ENCODE measurements at places on chromosomes 2 and 18. TPM values are rescaled to one million over a fixed set of nuclear protein-coding genes. Genes with fewer than 3 reads are reported as not detected.
A peak's percentile ranks its signal among the peaks of the same experiment; 100 is the strongest.

Gene TUBB8B
- total RNA-seq, result not detected

GRCh38 chr2:61763605-61764034 lies 90.2 kb downstream of the FAM161A start:
- no peaks in the 10 kb centered on the region for H3K27me3 ChIP-seq
- H3K27ac ChIP-seq, result peak overlapping the region; percentile 97
- peak; percentile 94 for DNase-seq

DNA sequence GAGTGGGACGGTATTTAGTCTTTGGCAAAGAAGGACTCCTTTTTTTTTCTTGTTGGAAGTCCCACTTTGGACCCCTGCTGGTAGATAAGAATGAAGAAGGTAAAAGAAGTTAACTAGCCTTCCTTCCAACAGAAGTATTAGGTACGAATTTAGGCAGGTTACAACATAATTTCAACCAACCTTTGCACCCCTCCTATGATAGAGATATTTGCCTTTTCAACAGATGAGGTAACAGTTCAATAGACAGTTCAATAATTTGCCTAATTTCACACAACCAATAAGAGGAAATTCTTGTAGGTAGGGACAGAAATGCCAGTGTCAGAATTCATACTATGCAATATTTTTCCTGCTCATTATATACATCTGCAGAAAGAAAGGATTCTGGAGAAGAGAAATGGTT lies 100.8 kb downstream of the CCDC141 start:
- H3K4me1 ChIP-seq, result no peaks in the 10 kb centered on the region
- H3K27me3 ChIP-seq, result no peaks in the 10 kb centered on the region
- no peaks in the 10 kb centered on the region for H3K36me3 ChIP-seq

GRCh38 chr18:36408606-36409005 lies 111.1 kb downstream of the FHOD3 start:
- H3K4me1 ChIP-seq, result no peaks in the 10 kb centered on the region
- H3K27ac ChIP-seq, result no peak overlapping the region
- H3K27me3 ChIP-seq, result no peaks in the 10 kb centered on the region
- H3K36me3 ChIP-seq, result no peaks in the 10 kb centered on the region
- DNase-seq, result no peak
- H3K4me3 ChIP-seq, result no peak overlapping the region

- H3K4me3 ChIP-seq, result no peak overlapping the region
- no peak overlapping the region for H3K27ac ChIP-seq
- peaks cover under 1% of the 10 kb centered on the region for H3K4me1 ChIP-seq
- no peaks in the 10 kb centered on the region for H3K27me3 ChIP-seq
These were observed 45.1 kb upstream of the RBMS1 start for GRCh38 chr2:160538559-160539355.
